ENCODE measurements at places on chromosomes 2 and 18. TPM values are rescaled to one million over a fixed set of nuclear protein-coding genes. Genes with fewer than 3 reads are reported as not detected.

DNA sequence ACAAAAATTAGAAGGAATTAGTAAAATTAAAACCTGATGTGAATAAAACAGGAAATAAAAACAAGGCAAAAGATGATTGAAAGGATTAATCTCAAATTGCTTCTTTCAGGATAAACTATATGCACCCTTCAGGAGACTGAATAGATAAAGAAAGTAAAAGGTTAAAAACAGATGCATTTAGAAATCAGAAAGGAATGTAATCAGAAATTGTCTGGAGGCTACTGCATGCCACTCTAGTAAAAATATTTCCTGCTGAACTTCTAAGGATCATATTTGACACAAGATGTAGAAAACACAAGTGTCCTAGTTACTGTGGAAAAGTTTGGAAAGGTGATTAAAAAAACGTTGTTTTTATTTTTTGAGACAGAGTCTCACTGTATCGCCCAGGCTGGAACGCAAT lies 16.2 kb downstream of the CHCHD5 start:
- H3K4me1 ChIP-seq = no peaks in the 10 kb centered on the region
- no peak for DNase-seq
- H3K27ac ChIP-seq = no peak overlapping the region
- H3K36me3 ChIP-seq = no peaks in the 10 kb centered on the region

- H3K36me3 ChIP-seq = no peaks in the 10 kb centered on the region
- H3K4me3 ChIP-seq = no peak overlapping the region
- peak overlapping the region; percentile 62 for H3K27ac ChIP-seq
- no peaks in the 10 kb centered on the region for H3K27me3 ChIP-seq
- H3K4me1 ChIP-seq = peaks cover 6% of the 10 kb centered on the region
These were observed 50.4 kb downstream of the SLC35F5 start for GRCh38 chr2:113705982-113706523.

GRCh38 chr2:191917430-191917881 lies 70.6 kb upstream of the CAVIN2 start:
- no peak overlapping the region for H3K4me3 ChIP-seq
- no peaks in the 10 kb centered on the region for H3K36me3 ChIP-seq
- no peak for DNase-seq
- H3K27ac ChIP-seq = no peak overlapping the region
- no peaks in the 10 kb centered on the region for H3K27me3 ChIP-seq
- no peaks in the 10 kb centered on the region for H3K4me1 ChIP-seq

DNA sequence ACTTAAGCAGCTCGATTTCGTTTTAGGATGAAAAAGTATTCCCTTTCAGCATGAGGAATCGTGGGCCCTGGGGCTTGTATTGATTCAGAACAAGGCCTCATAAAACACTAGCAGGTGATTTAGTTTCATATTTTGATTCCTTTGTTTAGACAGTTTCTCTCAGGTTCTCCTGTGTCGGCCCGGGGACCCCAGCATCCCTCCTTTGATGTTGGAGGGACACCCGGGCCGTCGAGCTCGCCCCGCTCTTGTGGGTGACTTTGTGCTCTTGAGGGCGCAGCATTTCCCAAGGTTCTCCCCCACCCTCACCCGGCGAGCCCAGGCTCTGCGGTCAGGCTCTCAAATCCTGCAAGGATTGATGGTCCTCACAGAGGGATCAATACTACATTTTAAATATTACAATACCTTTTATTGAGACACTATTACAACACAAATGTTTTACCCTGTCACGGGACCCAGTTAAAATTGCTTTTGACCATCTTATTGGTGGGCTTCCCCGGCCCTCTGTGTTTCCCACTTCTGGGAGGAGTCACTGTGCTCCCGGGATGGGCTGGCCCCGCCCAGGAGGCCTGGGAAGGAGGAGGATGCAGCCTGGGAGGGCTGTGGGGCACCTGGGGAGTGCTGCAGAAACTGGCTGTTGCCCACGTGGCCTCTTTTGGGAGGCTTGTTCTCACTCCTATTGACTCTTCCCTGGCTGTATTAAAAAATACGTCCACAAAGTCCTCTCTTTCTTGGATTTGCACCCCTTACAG lies 222.6 kb downstream of the INSIG2 start:
- H3K27ac ChIP-seq = no peak overlapping the region
- H3K4me1 ChIP-seq = no peaks in the 10 kb centered on the region
- DNase-seq = no peak
- H3K36me3 ChIP-seq = no peaks in the 10 kb centered on the region
- peaks cover 4% of the 10 kb centered on the region for H3K27me3 ChIP-seq

DNA sequence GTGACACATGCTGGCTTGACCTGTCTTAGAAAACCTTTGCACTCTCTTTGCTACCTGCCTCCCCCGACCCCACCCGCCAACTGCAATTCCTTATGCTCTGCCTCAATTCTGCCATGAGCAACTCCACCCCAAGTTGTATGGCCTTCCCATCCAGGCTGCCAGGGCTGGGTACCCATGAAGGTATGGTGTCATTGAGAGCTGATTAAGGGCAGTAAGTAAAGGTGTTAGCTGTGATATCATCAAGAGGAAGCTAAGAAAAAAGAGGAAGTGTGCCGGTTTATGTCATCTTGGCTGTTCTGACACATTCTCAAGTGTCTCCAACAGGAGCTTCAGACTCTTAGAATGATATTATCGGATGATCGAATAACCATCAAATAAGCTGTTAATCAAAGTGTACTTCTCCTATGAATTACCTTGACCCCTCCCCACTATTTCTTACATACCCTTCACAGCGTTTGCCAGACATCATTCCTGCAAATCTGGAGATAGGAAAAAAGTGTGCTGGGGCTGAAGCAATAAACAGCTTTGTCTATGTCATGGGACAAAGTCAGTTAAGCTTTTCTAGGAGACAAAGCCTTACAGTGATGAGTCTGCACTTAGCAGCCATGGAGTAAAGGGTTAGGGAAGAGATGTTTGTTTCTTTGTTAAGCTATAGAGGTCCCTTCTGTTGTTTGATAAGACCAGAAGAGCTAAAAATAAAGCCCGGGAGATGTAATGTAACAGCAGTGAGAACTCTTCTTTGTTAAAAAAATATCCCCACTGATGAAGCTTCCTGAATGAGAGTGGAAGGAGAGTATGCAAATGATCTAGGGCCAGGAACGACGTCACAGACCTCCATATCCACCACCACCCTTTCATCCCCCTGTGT lies 40.4 kb upstream of the SMAD2 start:
- no peaks in the 10 kb centered on the region for H3K36me3 ChIP-seq
- H3K27ac ChIP-seq = no peak overlapping the region
- H3K27me3 ChIP-seq = peaks cover 2% of the 10 kb centered on the region
- no peak for DNase-seq

ARHGAP15 gene
- total RNA-seq = 0.41 TPM

DNA sequence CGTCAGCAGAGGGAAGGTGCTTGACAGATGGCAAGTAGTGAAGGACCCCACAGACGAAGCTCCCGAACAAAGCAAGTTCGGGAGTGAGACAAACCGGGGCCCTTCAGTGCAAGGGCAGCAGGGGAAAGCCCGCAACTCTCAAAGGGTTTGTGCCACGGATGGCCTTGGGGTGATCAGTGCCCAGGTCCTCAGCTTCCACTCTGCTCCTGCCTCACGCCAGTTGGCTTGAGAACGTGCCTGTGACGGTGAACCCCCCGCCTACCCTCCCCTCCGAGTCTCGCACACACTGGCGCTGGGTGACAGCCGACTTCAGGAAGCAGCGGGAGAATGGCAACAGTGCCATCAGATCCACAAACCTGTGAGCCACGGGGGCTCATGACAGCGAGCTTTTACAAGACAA lies 56.8 kb upstream of the SALL3 start:
- no peaks in the 10 kb centered on the region for H3K36me3 ChIP-seq
- H3K27me3 ChIP-seq = peaks cover 13% of the 10 kb centered on the region
- H3K27ac ChIP-seq = no peak overlapping the region
- H3K4me1 ChIP-seq = no peaks in the 10 kb centered on the region
- H3K4me3 ChIP-seq = no peak overlapping the region

GAD1 gene
- 12.5 TPM for total RNA-seq

DNA sequence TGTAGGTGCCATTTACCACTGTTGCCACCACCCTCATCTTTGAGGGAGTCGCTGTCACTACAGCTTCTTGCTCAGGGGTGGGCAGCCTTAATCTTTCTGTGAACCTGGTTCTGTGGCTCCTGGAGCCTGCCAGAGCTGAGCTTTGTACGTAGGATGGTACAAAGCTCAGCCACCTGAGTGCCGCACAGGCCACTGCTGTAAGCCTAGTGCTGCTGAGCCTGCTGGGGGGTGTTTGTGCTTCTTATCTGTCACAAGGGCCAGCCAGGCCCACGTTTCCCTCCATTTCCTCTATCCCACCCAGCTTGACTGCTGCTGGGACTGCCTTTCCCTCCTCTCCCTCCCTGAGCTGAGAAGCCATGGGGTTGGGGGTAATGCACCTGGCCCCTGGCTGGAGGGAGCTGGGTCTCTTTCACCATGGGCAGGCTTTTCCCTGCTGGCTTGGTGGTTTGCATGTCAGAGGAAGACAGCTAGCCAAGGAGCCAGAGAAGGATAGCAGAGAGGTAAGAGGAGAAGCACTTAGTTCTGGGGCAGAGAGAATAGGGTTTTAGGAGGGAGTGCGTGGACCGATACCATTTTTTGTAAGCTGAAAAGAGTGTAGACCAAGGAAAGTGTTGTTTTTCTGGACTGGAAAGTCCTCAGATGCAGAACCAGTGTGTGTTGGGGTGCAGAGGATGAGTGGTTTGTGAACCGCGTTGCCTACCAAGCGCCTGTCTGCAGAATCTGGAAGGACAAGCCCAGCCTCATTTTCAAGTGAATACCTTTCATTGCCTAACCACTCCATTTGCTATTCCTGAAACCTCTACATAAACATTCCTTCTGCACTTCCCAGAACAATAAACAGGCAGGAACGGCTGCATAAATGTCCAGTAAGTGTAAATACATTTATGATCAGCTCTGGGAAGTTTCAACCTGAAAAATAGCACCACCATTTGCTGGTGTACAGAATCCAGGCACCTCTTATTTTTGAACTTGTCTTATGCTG lies 45.1 kb upstream of the FHL2 start:
- no peaks in the 10 kb centered on the region for H3K36me3 ChIP-seq
- H3K4me3 ChIP-seq = no peak overlapping the region
- peaks cover 29% of the 10 kb centered on the region for H3K4me1 ChIP-seq
- peak overlapping the region; percentile 98 for H3K27ac ChIP-seq
- DNase-seq = no peak

DNA sequence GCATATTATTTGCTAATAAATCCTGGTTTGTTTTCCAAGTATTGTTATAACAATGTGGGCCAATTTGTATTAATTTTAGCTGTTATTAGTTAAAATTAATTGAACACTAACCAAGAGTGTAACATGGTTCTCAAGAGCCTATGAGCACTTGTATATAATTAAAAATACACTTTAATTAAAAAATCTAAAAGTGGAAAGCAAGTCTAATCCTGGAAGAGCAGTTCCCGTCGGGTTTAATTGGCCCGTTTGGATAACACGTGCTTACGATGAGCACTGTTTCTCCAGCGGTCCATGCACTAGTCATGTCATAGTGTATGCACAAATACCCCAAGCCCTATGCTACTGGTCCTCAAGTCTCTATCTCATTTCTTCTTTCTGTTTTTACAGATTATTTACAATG lies 49.0 kb downstream of the DCDC2C start:
- no peak for DNase-seq
- H3K4me1 ChIP-seq = no peaks in the 10 kb centered on the region
- no peak overlapping the region for H3K4me3 ChIP-seq
- H3K27ac ChIP-seq = no peak overlapping the region

DNA sequence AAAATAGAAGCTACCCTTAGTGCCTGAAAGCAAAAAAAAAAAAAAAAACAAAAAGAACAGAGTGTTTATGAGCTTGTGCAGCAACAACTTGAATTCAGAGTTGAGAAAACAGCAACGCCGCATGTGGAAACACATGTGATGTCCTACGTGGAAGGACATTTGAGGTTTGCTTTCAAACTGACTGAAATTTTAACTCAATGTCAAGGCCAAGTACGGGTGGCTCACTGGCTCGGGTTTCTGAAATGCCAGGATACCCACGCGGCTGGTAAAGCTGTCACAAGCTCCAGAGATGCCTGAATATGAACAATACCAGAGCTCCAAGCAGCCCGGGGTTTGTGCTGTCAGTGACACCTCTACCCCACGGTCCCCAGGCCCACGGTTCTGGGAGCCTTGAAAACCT lies 72.2 kb upstream of the THOC1 start:
- no peaks in the 10 kb centered on the region for H3K36me3 ChIP-seq
- no peak overlapping the region for H3K27ac ChIP-seq

CACNB4 gene
- 1.7 TPM for total RNA-seq

- no peak overlapping the region for H3K4me3 ChIP-seq
- no peak for DNase-seq
- no peaks in the 10 kb centered on the region for H3K4me1 ChIP-seq
- 0 out of 2 replicates have a peak, but pooled peaks cover 8% of the 10 kb centered on the region for H3K36me3 ChIP-seq
- no peaks in the 10 kb centered on the region for H3K27me3 ChIP-seq
These were observed 129.7 kb downstream of the GALNT1 start for GRCh38 chr18:35711227-35711626.

DNA sequence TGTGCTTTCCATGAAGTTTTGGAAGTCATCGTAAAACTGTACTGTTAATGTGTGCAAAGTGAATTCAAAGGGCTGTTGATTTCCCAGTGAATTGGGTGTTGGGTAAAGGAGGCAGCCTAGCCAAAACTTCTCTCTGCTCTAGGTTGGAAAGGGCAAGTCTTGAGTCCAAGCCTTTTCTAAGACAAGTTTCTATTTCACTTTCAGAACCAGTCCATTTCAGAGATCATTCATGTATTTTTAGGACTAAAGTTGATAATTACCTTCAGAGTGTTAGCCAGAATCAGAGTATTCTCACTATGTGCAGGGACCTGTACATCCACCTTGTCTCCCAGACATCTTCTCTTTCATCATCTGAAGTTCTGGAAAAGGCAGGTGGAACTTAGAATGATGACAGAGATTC lies 636.1 kb upstream of the KLHL29 start:
- no peaks in the 10 kb centered on the region for H3K27me3 ChIP-seq
- no peaks in the 10 kb centered on the region for H3K36me3 ChIP-seq
- H3K4me1 ChIP-seq = no peaks in the 10 kb centered on the region
- H3K27ac ChIP-seq = no peak overlapping the region
- no peak overlapping the region for H3K4me3 ChIP-seq
- no peak for DNase-seq

STARD6 gene
- not detected for total RNA-seq

DNA sequence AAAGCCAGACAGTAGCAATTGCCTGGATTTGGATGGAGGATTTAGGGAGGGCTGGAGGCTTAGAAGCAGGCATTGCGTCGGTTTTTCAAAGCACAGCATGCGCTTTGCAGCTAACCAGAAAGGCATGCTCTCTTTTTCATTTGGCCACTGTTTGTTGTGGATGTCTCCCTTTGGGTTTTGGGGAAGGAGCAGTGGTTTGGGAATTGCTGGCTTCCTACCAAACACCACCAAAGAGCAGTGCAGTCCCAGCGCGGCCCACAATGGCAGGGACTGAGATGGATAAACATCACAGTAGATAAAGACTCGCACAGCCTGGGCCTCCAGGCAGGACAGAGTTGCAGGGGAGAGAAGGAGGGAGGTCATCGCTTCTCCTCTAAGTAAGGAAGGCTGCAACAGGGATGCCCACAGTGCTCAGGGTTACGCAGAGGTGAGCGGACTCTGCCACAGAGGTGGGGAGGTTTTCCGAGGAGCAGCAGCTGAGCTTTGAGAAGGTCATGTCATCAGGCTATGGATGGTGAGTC lies 148.5 kb downstream of the MYT1L start:
- H3K4me1 ChIP-seq = no peaks in the 10 kb centered on the region
- H3K36me3 ChIP-seq = no peaks in the 10 kb centered on the region
- no peak overlapping the region for H3K27ac ChIP-seq

GRCh38 chr2:42195559-42195958 lies 26.4 kb downstream of the EML4 start:
- no peak overlapping the region for H3K27ac ChIP-seq
- H3K27me3 ChIP-seq = no peaks in the 10 kb centered on the region
- DNase-seq = no peak
- H3K36me3 ChIP-seq = no peaks in the 10 kb centered on the region

- no peak overlapping the region for H3K27ac ChIP-seq
- H3K4me1 ChIP-seq = no peaks in the 10 kb centered on the region
- no peaks in the 10 kb centered on the region for H3K27me3 ChIP-seq
- H3K36me3 ChIP-seq = no peaks in the 10 kb centered on the region
These were observed 292.4 kb upstream of the SETBP1 start for GRCh38 chr18:44388329-44388728.

All from Panc1 (cell line).